ENCODE measurements at places on chromosomes 12 and 14. TPM values are rescaled to one million over a fixed set of nuclear protein-coding genes. Genes with fewer than 3 reads are reported as not detected.

The MMP19 gene
- total RNA-seq, result not detected

- H3K4me1 ChIP-seq, result no peaks in the 10 kb centered on the region
- no peak for DNase-seq
- H3K4me3 ChIP-seq, result no peak overlapping the region
- no peaks in the 10 kb centered on the region for H3K36me3 ChIP-seq
- H3K27me3 ChIP-seq, result no peaks in the 10 kb centered on the region
Observed at GRCh38 chr14:92392711-92393110, 69.7 kb downstream of the SLC24A4 start.

The TTC9 gene
- total RNA-seq, result 22.6 TPM

GRCh38 chr14:52119030-52119429 is 50.2 kb upstream of the NID2 start:
- no peak for DNase-seq
- no peak overlapping the region for H3K27ac ChIP-seq
- H3K36me3 ChIP-seq, result no peaks in the 10 kb centered on the region
- H3K4me3 ChIP-seq, result no peak overlapping the region
- H3K4me1 ChIP-seq, result no peaks in the 10 kb centered on the region
- H3K27me3 ChIP-seq, result no peaks in the 10 kb centered on the region

- DNase-seq, result no peak
- no peaks in the 10 kb centered on the region for H3K4me1 ChIP-seq
- H3K36me3 ChIP-seq, result no peaks in the 10 kb centered on the region
- H3K4me3 ChIP-seq, result no peak overlapping the region
- H3K27ac ChIP-seq, result no peak overlapping the region
Observed at GRCh38 chr14:43795600-43796228, 711.4 kb downstream of the FSCB start.
